Kasumi-1 (cell line): ENCODE measurements at places on chromosomes 1 and 21.

DNA sequence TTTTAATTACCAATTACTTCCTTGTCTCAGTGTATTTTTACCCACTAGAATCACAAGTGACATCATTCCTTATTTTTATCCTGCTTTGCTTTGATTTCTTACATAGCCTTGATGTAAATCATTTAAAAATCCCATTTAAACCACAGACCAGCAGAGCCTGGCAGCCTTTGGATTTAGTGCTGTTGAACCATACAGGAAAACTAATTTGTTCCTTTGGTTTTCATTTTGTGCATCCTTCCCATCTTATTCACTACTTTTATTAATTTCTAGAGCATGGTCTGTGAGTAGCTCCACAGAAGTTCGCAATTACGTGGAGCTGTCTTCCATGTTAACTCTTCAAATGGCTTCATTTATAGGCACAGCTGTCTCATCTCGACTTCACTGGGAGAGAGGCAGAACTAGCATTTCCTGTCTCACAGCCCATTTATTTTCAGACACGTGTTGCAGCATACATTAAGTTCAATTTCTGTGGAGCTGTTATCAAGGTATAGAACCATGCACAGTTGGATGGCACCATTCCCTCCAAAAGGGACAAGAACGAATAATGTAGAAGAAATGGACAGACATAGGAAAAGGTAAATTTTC, 235.3 kb downstream of the MRPL39 start:
- DNase-seq: no peak

DNA sequence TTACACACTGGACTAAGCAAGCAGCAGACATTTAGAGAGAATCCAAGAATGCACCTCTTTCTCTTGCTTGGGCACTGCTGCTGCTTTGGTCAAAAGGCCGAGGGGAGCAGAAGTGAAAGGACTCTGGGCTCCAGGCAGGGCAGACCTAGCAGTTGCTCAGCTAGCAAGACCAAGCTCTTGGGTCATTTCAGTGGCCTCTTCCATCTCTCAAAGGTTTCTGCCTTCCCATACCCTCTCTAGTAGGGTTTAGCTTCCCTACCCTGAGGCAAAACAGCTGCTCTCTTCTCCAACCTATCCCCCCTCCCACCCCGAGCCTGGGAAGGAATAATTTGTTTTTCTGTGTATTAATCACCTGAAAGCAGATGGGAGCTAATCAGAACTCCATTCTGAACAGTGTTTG, 25.8 kb downstream of the TFAP2E start:
- DNase-seq: no peak

GRCh38 chr1:85047472-85048295, 616 bp downstream of the MCOLN3 start:
- no peak for DNase-seq

DNA sequence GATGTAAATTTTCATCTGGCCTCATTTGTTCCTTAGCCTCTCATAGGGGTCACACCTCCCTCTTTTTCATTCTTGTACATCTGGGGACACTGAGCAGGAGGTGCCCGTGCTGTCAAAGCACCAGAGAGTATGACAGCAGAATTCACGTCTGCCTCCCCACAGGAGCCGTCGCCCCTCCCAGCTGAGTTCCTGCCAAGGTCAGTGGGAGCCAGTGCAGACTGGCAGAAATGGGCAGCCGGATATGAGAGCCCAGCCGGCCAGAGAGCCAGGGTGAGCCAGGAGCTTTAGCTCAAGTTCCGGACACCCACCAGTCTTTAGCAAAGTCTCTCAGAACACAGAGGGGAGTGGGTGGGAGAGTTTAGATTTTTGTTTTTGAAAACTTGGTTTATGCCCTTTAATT, 21.9 kb downstream of the GPR137B start:
- DNase-seq: no peak

- DNase-seq: no peak
These were observed 43.7 kb upstream of the PSEN2 start for GRCh38 chr1:226826479-226827261.

DNA sequence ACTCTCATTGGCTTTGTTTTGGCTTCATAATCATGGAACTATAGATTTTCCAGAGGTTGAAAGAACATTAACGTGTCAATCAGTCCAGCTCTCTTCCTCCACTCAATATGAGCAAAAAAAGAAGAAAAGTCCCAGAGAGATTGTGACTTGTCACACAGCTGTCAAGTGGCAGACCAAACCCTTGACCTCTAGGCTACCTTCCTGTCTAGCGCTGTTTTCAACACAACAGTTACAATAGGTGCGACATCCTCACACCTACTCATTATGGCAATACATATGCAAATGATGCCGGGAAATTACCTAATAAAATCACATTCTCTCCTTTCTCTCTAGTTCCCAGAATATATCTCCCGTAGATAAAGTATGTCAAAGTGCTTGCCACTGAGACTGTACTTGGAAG, 1.1 kb downstream of the WARS2 start:
- DNase-seq: no peak

- DNase-seq: peak; percentile 87
These were observed at the start of gene LRRC47 for GRCh38 chr1:3796215-3797061. TSS of gene LRRC47 (minus strand) at chr1:3796498. CDS start at chr1:3796476, 22 bp downstream.

- DNase-seq: no peak
These were observed 14.0 kb downstream of the TNNT2 start for GRCh38 chr1:201363467-201363866.

- DNase-seq: no peak
These were observed 18.8 kb downstream of the ITSN1 start for GRCh38 chr21:33661146-33661545.

DNA sequence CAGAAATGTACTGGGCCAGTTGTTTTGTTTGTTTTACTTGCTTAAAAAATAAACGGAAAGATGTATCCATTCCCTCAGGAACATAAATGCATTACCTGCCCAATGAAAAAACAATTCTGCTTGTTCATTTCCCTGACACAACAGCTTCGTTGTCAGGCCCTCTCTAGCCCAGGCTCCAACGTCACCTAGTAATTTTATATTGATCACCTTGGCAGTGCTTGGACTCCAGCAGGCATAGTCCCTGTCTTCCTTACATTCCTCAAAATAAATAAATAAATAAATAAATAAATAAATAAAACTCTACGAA, 1.2 kb downstream of the CEP170 start:
- no peak for DNase-seq

GRCh38 chr1:75341537-75341936, 207.3 kb downstream of the LHX8 start:
- DNase-seq: no peak

- DNase-seq: peak; percentile 71
These were observed at the start of gene BTG3 for GRCh38 chr21:17612565-17613241. TSS of gene BTG3 (minus strand) at chr21:17612901. CDS start at chr21:17609144, 3,757 bp downstream.

GRCh38 chr1:171188388-171189266, 3.5 kb downstream of the FMO2 start:
- DNase-seq: peak; percentile 65

DNA sequence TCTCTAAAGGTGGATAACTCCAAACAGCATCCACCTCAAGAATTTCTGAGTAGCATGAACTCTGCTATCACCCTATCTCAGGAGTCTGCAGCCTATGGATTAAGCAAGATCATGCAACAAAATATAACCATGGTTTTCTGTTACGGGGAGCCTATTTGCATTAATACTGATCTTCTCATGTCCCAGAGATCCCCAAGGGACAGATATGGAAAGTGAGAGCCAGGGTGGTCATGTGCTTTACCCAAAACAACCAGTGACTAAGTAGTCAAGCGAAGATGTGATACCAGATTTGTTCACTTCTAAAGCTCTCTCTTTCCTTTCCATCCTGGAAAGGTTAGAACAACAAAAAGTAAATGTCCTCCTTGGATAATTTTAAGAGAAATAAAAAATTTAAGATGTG, 125.1 kb downstream of the PRRX1 start:
- DNase-seq: no peak

DNA sequence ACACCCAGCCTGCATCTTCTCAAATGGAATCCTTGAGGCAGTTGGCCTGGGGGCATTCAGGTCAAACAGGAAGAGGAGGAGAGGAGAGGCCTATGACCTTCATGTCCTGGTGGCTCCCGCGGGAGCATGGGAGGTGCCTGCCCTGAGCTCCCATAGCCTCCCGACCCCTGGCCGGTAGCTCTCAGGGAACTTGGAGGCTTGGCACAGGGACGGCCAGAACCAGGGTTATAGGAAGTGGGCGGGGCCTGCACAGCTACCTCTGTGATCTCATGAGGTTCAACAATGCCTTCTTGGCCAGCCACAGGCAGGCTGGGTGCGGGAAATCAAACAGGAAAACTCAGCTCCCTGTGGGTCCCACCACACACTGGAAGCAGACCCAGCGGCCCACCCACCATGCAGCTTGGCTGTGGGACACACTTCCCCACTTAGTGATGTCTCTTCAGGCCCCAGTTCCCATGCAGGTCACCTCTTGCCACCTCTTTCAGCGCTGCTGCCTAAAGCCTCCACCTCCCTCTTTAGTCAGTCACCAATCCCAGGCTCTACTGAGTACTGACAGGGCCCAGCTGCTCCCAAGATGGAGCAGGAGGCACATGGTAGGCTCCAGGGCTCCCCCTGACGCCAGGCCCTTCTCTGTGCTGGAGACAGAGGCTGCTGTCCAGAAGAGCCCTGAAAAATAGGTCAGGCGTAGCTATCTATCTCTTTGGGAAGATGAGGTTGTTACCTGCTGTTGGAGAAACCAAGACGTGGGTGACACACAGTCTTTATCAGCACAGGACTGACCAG, at the start of gene SLFNL1:
SLFNL1 (minus strand) TSS at position 200 of the 783 bp plus-strand sequence. CDS start 1,065 bp downstream, outside the sequence.
- no peak for DNase-seq

- no peak for DNase-seq
These were observed 12.2 kb downstream of the CDC42BPA start for GRCh38 chr1:227305894-227306626.

GRCh38 chr1:225470211-225471108, 42.6 kb upstream of the LBR start:
- DNase-seq: no peak
